NCI-H187 treated with DMSO at 0.1 percent for 48 hours (cell line): ENCODE measurements at places on chromosomes 11 and 22.

GRCh38 chr11:66638177-66639065 is at the start of gene RBM4:
RBM4 (plus strand) TSS chr11:66638703; CDS start chr11:66639712, 1,009 bp downstream.
- peak; percentile 96 for DNase-seq

GRCh38 chr11:12556155-12556554 is 118.1 kb upstream of the TEAD1 start:
- DNase-seq: no peak

- DNase-seq: peak; percentile 70
Measured at GRCh38 chr11:13772223-13773046, 104.0 kb downstream of the FAR1 start.

DNA sequence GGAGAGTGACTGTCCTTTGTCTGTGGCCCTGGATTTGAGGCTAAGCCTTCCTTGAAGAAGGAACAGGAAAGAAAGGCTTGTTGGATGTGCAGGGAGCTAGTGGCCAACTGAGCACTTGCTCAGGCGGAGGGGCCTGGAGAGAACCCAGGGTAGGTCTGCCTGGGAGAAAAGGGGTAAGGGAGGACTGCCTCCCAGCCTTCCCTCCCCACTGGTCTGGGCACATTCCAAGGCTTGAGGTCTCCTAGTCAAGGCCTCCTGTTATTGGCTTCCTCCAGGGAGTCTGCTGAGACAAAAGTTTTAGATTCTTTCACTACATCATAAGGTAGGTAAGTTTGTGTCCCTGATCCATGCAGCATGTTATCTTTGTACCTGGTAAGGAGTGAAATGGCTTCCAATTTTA is 15.2 kb downstream of the KCNQ1OT1 start:
- no peak for DNase-seq

DNA sequence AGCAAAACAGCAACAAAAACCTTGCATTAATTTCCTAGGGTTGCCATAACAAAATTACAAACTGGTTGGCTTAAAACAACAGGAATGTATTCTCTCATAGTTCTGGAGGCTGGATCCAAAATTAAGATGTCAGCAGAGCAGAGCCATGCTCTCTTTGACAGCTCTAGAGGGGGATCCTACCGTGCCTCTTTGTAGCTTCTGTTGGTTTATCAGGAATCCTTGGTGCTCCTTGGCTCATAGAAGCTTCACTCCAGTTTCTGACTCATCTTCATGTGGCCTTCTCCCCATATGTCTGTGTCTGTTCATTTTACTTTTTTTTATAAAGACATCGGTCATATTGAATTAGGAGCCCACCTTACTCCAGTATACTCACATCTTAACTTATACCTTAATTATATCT is 90.5 kb upstream of the POU2AF2 start:
- DNase-seq: no peak

GRCh38 chr11:29485641-29486040 is 531.2 kb downstream of the KCNA4 start:
- no peak for DNase-seq

- DNase-seq: no peak
Measured at GRCh38 chr11:130582981-130583380, 134.5 kb downstream of the ADAMTS15 start.

- peak; percentile 80 for DNase-seq
Measured at GRCh38 chr11:60906132-60906972, at the start of gene PRPF19. PRPF19 (minus strand) TSS chr11:60906585; CDS start chr11:60906382, 203 bp downstream.

GRCh38 chr11:131672191-131672590 is 301.8 kb downstream of the NTM start:
- no peak for DNase-seq

DNA sequence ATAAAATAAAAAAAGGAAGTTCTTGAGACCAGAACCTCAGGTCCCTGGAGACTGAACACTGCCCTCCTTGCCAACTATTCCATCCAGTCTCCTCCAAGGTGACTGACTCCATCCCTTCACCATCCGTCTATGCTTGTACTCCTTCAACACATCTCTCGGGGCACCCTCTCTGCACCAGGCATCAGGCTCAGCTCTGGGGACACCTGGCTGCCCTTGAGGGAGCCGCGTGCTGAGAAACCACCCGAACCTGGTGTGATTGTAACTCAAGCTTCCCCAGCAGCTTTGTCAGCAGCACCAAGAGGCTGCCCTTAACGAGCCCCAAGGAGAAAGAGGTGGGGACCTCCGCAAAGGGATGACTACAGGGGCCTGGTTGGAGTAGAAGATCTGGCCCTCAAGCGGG is 1.7 kb downstream of the PTPN5 start:
- DNase-seq: no peak

DNA sequence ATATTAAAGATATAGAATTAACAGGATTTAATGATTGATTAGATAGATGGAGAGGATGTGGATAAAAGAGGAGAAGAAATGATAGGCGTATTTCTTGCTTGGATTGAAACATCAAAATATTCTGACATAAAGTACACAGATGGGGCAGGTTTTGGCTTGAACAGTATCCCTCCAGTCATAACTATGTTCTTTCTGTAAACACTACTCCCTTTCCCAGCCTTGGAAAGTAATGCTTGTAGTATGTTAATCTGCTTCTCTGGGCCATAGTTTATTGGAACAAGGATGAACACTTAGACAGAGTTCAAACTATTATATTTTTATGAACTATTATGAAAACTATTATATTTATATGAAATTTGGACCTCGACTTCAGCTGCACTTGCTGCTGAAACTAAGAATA is 419.2 kb downstream of the AASDHPPT start:
- no peak for DNase-seq

DNA sequence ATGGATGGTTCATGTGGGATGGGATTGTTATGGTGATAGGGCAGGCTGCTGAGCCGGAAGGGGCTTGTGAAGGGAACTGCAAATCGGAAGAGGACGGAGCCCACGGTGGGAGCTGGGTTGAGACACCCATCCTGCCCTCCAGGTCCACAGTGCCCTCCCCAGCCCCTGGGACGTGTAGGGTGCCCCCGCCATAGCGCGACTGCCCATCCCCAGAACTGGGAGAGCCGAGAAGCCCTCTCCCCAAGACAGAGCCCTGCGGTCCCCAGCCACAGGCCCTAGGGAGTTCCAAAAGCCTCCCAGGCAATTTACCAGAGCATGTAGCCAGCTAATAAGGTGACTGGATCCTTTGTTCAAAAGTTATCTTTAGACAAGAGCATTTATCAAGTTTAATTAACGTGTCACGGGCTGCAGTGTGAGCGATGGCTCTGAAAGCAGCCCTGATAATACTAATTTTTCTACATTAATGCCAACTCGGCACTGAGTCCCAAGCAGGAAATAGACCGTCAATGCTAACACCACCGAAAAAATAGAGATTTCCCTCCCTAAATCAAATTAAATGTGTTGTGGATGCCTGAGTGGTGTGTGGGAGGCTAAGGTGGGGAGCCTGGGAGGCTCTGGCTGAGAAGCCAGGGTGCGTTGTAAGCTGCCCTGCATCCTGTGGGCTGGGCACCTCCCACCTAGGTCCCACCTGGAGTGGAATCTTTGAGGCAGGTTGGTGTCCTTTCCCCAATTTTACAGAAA is 76.8 kb upstream of the RTL6 start:
- DNase-seq: no peak

DNA sequence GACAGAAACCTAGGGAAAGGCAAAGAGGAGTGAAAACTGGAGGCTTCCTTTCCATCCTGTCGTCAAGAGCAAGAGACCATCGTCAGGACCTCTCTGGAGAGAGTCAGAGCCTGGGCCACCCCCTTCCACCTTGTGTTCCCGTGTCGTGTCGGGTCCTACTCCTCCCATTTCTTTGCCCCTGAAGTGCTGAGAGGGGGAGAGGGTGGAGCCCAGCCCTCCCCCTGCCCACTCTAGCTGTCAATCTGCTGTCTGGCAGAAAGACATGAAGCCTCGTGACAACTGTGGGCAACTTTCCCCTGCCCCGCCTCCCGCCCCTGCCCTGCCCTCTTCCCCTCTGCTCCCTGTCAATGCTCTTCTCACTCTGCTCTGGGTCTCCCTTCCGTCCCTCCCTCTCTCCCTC is 20.6 kb downstream of the ANKK1 start:
- DNase-seq: no peak

DNA sequence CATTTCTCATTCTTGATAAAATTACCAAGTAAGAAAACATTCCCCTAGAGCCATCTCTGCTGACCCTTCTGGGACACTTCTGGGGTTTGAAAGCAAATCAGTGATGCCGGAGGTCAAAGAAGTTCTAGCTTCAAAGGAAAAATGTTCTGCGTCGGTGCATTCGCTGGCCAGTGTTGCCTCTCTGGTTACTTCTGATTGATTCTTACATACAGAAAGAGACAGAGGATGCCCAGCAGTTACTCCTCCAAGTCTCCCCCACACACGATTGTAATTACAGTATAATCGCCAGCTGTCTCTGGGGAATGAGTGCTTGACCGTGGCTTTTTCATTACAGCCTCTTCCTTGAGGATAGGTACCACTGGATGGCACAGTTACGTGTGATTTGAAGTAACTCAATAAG is 150.9 kb downstream of the SNX19 start:
- no peak for DNase-seq

DNA sequence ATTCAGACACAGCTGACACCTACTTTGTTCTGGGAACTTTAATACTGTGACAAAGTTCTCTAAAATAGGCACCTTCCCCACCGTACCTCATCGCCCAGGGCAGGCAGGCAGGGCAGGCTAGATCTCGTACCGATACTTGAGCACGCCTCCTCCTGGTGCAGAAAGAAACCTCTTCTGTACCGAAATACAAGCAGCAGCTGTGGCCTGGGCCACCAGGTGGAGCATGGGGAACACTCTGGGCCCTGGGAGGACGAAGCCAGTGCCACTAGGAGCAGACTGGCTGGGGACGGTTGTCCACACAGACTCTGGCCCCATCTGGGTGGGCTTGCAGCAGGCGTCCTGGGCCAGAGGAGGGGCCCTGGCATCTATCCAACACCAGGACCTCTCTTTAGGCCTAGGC is 12.8 kb downstream of the PMM1 start:
- no peak for DNase-seq

- DNase-seq: no peak
Measured at GRCh38 chr11:79139900-79140299, 300.9 kb downstream of the TENM4 start.

DNA sequence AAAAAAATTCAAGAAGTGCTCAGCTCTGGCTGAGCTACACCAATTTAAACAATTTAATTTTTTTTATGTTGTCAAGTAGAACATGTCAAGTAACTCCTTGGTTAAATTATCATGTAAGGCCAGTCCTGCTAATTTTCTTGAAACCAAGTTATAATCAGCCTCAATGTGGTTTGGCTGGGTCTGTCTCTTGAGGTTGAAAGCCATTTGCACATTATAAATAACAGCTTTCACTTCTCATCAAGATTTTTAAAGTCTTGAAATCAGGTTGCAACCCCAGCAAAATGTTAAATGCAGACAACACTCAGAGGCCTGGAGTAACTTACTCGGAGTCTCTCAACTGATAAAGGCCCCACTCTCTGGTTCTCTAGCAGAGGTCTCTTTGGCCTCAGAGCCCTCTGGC is 324.4 kb downstream of the BRD1 start:
- no peak for DNase-seq

DNA sequence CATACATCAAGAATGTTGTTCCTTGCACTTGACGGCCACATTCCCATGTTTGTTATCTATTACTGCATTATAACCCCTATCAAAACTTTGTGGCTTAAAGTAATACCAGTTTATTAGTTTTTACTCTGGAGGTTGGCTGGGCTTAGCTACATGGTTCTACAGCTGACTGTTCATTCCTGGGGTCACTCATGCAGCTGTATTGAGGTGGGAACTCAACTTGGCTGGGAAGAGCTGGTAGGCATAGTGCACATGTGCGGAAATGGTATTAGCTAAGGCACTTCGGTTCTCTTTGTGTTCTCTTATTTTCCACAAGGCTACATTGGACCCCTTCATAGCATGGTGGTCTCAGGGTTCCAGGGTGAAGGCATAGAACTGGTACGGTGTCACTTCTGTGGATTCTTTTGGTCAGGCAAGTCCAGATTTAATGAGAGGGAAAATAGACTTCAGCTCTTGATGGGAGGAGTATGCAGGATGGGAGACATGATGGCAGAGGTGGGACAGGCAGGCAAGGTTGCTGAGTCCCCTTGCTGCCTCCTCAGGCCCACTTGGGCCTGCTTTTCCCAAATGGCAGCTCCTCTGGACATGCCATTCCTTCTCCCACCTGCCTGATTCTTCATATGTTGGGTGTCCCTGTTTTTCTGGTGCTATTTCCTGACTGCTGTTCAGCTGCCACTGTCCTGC is 16.1 kb downstream of the YDJC start:
- DNase-seq: no peak

GRCh38 chr11:64192434-64192833 is 6.5 kb downstream of the STIP1 start:
- DNase-seq: no peak

DNA sequence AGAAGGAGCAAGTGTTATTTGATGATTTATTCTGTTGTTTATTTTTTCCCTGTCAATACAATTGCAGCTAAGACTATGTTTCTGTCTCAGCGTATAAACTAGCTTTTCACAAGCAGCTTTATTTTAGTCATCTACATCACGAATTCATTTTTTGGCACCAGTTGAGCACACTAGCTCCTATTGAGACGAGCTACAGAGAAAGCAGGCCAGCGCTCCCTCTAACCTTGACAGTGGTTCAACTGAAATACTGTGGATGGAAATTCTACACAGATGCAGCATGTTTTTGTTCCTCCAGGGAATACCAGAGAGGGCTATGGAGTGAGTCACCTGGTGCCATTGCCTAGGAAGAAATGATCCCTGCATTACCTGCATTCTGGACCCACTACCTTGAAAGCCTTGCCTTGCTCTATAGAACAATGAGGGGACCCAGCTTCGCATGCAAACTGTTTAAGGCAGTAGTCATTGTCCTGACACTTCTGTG is 108.2 kb upstream of the ARHGAP42 start:
- DNase-seq: no peak

GRCh38 chr22:19608003-19608690 is 83.9 kb upstream of the CLDN5 start:
- DNase-seq: no peak

GRCh38 chr11:26254378-26254777 is 77.6 kb upstream of the ANO3 start:
- DNase-seq: no peak

- DNase-seq: no peak
Measured at GRCh38 chr22:40157330-40157945, 20.3 kb upstream of the TNRC6B start.

- no peak for DNase-seq
Measured at GRCh38 chr11:62217191-62217748, 8.8 kb downstream of the SCGB2A1 start.

GRCh38 chr11:34632105-34632791 is 11.4 kb downstream of the EHF start:
- no peak for DNase-seq

GRCh38 chr22:27667121-27667843 is 134.3 kb downstream of the MN1 start:
- no peak for DNase-seq

GRCh38 chr11:64987998-64988854 is 8.5 kb downstream of the BATF2 start:
- no peak for DNase-seq
